ENCODE measurements at places on chromosomes 3 and 15. TPM values are rescaled to one million over a fixed set of nuclear protein-coding genes. Genes with fewer than 3 reads are reported as not detected.
A peak's percentile ranks its signal among the peaks of the same experiment; 100 is the strongest.

ROPN1 gene
- not detected for total RNA-seq

- peaks cover 21% of the 10 kb centered on the region for H3K4me1 ChIP-seq
- no peak for DNase-seq
- H3K27me3 ChIP-seq = no peaks in the 10 kb centered on the region
- peaks cover 4% of the 10 kb centered on the region for H3K36me3 ChIP-seq
These were observed 384 bp upstream of the LEKR1 start for GRCh38 chr3:156825795-156826143.

GRCh38 chr3:105798381-105798934 is 70.4 kb downstream of the CBLB start:
- no peak overlapping the region for H3K27ac ChIP-seq
- no peaks in the 10 kb centered on the region for H3K27me3 ChIP-seq
- DNase-seq = no peak
- peaks cover 22% of the 10 kb centered on the region for H3K36me3 ChIP-seq
- peaks cover 21% of the 10 kb centered on the region for H3K4me1 ChIP-seq

DNA sequence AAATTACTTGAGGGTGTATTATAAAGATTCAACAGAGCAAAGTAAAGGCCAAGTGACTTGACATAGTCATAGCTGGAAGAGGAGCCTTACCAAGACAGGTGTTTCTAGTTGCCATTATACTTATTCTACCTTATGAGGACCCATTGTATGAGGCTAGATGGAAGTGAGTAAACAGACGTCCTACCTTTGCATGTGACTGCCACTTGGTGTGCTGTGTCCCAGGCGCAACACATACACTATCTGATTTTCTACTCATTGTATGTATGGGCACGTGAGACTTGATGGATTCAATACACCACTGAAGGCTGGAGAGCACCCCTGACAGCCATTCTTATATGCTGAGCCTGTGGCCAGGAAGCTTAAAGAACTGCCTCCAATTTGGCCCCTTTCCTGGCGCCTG is 40.5 kb downstream of the BOC start:
- no peak overlapping the region for H3K27ac ChIP-seq
- peaks cover 3% of the 10 kb centered on the region for H3K27me3 ChIP-seq
- peaks cover 59% of the 10 kb centered on the region for H3K36me3 ChIP-seq
- no peak for DNase-seq

DNA sequence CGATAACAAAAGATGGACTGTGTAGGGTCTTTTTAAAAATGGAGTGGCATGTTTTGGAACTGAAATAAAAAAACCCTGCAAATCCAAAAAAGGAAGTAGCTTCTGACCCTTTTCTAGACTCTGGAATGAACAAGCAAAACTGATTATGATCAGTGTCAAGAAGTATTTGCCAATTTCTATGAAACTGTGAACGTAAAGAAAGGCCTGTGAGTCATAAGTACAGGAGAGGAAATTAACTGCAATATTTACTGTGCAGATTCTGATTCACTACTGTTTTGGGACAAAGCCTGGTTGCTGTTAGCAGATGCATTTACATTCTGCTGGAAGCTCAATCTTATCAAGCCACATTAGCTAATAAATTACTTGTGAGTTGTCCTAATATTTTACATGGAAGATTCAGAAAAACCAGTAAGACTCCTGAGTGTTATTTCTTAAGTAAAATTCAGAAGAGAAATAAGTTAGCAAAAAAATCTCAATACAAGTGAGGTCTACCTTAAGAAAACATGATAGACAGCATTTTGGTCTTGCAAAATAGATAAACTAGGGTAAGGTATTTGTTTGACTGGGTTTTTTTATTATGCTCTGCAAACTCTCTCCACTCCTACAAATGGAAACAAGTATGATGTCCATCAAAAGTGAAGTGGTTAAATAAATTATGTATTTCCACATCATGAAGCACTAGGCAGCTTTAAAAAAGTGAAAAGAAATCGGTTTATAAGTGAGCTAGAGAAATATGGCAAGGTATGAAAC is 90.2 kb upstream of the LMOD3 start:
- H3K27ac ChIP-seq = peak overlapping the region; percentile 93
- H3K4me3 ChIP-seq = peak overlapping the region; percentile 41
- no peaks in the 10 kb centered on the region for H3K27me3 ChIP-seq
- peaks cover 23% of the 10 kb centered on the region for H3K4me1 ChIP-seq
- no peak for DNase-seq
- H3K36me3 ChIP-seq = peaks cover 36% of the 10 kb centered on the region

IQCH gene
- 1.00 TPM for total RNA-seq

DNA sequence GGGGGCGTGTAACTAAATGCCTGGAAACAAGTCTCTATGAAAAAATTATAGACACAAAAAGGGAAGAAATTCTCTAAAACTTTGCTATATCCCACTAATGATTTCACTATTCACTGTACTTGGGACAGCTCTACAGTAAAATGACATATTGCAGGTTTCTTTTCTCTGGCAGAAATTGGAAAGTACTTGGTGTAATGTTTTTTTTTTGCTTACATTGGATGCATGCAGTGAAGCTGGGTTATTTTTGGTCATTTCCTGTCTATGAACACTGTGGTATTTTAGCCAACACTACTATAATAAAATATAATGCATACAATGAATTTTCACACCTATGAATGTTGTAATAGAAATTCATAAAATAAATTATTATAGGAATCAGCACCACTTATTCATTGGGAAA is 109.7 kb downstream of the LRRC49 start:
- no peak overlapping the region for H3K27ac ChIP-seq
- no peaks in the 10 kb centered on the region for H3K4me1 ChIP-seq
- no peaks in the 10 kb centered on the region for H3K27me3 ChIP-seq
- DNase-seq = no peak

PLS1 gene
- 14.6 TPM for total RNA-seq

Measured in type B pancreatic cell (in vitro differentiated cells).